Liver (tissue), 10 donors: ENCODE measurements at places on chromosomes 16 and 17. TPM values are rescaled to one million over a fixed set of nuclear protein-coding genes. Genes with fewer than 3 reads are reported as not detected.
A peak's percentile ranks its signal among the peaks of the same experiment; 100 is the strongest.

SLC38A8 gene
- total RNA-seq, result 0.42 TPM

CBFB gene
- total RNA-seq, result 14.4 TPM

TUBG2 gene
- total RNA-seq, result 1.4 TPM

CA5A gene
- 66.8 TPM for total RNA-seq

DNA sequence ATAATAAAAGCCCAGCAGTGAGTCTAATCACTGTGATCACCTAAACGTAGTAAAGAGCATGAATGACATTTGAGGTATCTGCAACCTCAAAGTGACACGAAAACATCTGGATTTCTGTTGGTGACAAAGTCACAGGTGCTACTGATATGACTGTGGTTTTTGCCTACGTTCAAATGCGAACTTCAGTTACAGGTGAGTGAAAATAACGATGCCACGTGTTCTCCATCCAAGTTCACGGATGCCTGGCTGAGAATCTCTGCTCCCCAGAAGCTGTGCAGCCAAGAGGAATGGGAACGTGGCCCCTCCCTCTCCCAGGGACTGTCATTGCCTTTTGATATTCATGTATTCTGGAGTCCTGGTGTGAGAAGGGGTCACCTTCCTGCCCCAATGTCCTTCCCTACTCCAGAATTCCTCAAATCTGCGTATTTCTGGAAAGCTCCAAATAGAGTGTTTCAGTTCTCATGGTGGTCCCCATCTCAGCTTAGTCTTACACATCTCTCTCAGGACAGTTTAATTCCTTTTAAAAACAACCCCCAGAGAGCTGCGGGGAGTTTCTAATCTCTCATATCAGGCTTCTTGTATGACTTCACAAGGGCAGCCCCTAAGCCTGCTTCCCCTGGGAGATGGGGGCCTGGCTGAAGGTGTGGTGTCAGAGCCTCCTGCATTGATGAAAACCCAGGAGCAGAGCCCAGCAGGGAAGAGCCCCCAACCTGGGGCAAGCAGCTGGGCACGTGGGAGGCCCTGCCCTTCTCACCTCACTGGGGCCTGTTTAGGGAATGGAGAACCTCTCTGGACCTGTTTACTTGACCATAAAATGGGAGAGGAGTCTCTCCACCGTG, 25.8 kb downstream of the PIK3R5 start:
- H3K27ac ChIP-seq, result no peak overlapping the region
- H3K4me1 ChIP-seq, result no peaks in the 10 kb centered on the region
- no peak overlapping the region for H3K4me3 ChIP-seq
- no peaks in the 10 kb centered on the region for H3K27me3 ChIP-seq

DNA sequence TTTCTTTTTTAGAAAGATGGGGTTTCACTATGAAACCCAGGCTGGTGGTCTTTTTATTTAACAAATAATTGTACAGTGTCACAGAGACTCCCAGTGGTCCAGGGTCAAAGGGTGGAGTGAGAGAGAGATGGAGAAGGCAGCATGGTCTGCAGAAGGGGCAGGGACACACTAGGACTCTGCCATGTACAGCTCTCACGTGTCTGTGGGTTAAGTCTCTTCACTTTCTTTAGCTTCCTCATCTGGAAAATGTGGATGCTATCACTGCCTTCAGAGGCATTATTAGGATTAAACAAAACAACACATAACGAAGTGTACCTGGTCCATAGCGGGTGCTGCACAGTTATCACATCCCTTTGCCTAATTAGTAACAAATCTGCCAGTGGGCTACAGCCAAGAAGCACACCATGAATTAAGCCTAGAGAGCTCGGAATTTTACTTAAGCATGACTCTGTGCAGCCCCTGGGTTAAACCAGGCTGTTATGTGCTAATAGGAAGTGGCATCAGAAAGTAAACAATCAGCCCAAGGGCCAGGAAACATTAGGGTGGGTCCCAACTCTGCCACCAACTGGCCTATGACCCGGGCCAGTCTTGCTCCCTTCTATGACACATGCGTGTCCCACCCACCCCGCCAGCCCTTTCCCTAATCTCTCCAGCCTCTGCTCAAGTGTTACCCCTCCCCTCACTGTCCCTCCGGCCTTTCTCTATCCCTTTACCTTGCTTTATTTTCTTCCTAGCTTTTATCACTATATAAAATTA, 13.9 kb downstream of the TOP3A start:
- no peak for DNase-seq
- H3K4me1 ChIP-seq, result no peaks in the 10 kb centered on the region
- no peaks in the 10 kb centered on the region for H3K27me3 ChIP-seq
- H3K36me3 ChIP-seq, result peaks cover 55% of the 10 kb centered on the region
- peak overlapping the region; percentile 33 for H3K27ac ChIP-seq
- no peak overlapping the region for H3K4me3 ChIP-seq

DNA sequence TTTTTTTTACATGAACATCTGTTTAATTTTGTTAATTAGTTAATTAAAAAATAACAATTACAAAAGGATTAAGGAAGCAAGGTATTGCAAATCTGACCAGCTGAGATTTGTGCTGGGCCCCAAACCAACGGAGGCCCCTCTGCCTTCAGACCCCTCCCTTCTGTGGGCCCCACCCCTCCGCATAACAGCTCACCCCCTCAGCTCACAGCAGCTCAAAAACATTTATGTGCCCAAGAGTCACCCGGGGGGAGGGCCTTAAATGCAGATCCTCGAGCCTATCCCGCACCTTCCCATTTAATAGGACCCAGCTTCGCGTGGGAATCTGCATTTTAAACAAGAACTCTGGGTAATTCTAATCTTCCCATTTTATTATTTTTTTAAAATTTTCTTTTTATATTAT, 75.0 kb downstream of the MGAT5B start:
- no peaks in the 10 kb centered on the region for H3K36me3 ChIP-seq
- H3K4me3 ChIP-seq, result no peak overlapping the region
- DNase-seq, result no peak
- no peaks in the 10 kb centered on the region for H3K27me3 ChIP-seq
- no peak overlapping the region for H3K27ac ChIP-seq
- no peaks in the 10 kb centered on the region for H3K4me1 ChIP-seq

GRCh38 chr17:31696184-31696602, 162.9 kb downstream of the COPRS start:
- peaks cover 4% of the 10 kb centered on the region for H3K4me1 ChIP-seq
- H3K27ac ChIP-seq, result no peak overlapping the region
- H3K27me3 ChIP-seq, result no peaks in the 10 kb centered on the region
- H3K36me3 ChIP-seq, result no peaks in the 10 kb centered on the region
- no peak overlapping the region for H3K4me3 ChIP-seq

DNA sequence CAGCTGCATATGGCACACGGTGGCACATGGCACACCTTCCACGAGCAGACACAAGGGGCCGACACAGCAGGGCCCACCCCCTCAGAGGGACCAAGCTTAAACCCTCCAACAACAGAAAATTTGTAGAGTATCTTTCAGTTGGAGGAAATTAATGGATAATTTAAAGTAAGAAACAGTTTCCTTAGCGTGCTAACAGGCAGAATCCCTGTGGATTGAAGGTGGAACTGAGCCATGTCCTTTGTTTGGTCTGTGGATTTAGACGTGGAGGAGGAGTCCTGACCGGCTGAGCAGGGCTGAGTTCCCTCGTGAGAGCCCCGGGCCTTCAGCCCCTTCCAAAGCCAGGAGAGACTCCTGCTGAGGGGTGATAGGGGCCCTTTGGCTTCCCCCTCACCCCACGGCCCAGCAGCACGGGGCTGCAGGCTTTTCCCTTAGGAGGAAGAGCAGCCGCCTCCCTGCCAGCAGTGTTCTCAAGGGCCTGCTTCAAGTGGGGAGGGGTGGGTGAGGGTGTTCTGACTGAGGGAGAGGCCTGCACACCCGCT, 1.4 kb upstream of the CYB561 start:
- peaks cover 11% of the 10 kb centered on the region for H3K4me1 ChIP-seq
- no peaks in the 10 kb centered on the region for H3K27me3 ChIP-seq
- H3K27ac ChIP-seq, result peak overlapping the region; percentile 19
- no peak overlapping the region for H3K4me3 ChIP-seq
